Natural killer cell (primary cell): ENCODE measurements at places on chromosomes 2 and 18. TPM values are rescaled to one million over a fixed set of nuclear protein-coding genes. Genes with fewer than 3 reads are reported as not detected.

Gene CPO
- total RNA-seq: not detected

Gene GKN2
- not detected for total RNA-seq

Gene CRYGD
- total RNA-seq: not detected

Gene ERBB4
- total RNA-seq: 0.08 TPM

- no peak for DNase-seq
Observed at GRCh38 chr2:15941481-15941850, 1.1 kb downstream of the MYCN start.

- DNase-seq: no peak
Observed at GRCh38 chr2:112846031-112846430, 9.5 kb upstream of the IL1B start.

Gene STPG4
- total RNA-seq: 0.21 TPM

- DNase-seq: no peak
Observed at GRCh38 chr2:138269765-138270164, 231.8 kb upstream of the SPOPL start.

Gene RTP5
- total RNA-seq: 0.47 TPM

- DNase-seq: no peak
Observed at GRCh38 chr2:166179201-166179600, 51.4 kb upstream of the SCN1A start.

DNA sequence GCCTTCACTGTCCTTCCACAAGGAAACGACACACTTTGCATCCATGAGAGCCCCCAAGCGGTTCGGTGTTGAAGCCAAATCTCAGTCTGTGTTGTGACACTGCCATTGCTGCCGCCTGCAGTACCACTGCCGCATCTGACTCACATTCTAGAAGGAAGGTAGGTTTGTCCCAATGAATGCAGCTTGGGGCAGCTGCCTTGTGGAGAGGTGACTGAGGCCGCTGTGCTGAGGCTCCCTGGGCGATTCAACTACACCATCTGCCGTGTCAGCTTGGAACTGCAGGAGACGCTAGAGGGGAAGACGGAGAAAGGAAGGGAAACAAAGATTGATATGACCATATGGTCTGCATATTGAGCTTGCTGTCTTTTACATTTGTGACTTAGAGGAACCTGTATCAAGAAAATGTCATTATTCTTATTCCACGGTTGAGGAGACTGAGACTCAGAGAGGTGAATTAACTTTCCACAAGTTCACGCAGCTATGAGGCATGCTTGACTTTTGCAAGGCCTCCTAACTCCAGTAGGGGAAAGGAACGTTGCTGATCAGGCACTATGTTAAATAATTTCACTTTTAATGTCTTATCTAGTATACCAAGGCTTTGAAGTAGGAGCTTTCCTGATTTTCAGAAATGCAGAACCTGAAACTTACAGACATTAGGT, 43.5 kb upstream of the LMAN1 start:
- DNase-seq: peak; percentile 32

DNA sequence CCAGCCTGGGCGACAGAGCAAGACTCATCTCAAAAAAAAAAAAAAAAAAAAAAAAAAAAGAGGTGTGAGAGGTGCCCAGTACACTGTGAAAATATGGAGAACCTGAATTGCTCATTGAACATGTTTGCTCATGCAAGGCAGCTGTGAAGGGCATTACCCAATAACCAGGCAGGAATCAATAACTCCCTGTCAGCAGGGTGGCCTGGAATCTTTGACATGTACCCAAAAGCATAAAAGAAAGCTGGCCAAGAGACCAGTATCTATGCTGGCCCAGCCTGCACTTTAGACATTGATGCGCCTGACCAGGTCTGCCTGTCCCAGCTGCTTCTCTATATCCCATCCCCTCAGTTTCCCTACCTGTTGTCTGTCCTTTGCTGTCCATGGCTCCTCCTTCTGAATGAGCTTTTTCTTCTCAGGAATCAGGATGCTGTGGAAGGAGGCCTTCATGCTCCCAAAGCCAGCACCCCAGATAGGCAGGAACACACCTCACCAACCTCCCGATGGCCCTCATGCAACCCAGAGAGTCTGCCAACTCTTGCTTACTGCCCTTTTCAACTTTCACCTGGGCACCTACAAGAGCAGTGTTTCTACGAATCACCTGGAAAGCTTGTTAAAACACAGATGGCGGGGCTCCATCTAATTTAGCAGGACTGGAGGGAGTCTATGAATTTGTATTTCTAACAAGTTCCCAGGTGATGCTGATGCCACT, 83.4 kb upstream of the PPP1CB start:
- no peak for DNase-seq

Gene CRACDL
- total RNA-seq: 0.09 TPM

Gene B3GNT7
- 113 TPM for total RNA-seq

DNA sequence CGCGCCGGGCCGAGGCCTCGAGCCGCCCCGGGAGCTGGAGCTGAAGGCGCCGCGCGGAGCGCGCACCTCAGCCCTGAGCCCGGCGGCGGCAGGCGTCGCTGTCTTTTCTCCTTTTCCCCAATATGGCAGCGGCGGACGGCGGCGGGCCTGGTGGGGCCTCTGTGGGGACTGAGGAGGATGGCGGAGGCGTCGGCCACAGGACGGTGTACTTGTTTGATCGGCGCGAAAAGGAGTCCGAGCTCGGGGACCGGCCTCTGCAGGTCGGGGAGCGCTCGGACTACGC, 369 bp downstream of the SMCHD1 start:
- no peak for DNase-seq

GRCh38 chr2:168416555-168416954, 39.5 kb upstream of the CERS6 start:
- no peak for DNase-seq

DNA sequence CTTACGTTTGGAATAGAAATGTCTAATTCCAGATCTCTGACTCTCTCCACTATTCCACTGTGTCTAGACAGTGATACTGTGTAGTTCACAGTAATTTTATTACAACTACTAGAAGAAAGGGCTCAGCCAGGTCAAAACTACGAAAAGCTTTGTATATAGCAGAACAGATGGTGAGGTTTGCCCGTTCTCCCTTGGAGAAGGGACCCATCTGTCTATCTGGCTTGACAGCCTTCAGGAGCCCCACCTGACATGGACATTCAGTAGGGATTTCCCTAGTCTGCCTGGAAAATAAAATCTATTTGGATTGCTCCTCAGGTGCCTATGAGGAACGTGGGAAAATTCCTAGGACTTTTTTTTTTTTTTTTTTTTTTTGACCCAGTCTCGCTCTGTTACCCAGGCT, 435.4 kb downstream of the NRXN1 start:
- no peak for DNase-seq

DNA sequence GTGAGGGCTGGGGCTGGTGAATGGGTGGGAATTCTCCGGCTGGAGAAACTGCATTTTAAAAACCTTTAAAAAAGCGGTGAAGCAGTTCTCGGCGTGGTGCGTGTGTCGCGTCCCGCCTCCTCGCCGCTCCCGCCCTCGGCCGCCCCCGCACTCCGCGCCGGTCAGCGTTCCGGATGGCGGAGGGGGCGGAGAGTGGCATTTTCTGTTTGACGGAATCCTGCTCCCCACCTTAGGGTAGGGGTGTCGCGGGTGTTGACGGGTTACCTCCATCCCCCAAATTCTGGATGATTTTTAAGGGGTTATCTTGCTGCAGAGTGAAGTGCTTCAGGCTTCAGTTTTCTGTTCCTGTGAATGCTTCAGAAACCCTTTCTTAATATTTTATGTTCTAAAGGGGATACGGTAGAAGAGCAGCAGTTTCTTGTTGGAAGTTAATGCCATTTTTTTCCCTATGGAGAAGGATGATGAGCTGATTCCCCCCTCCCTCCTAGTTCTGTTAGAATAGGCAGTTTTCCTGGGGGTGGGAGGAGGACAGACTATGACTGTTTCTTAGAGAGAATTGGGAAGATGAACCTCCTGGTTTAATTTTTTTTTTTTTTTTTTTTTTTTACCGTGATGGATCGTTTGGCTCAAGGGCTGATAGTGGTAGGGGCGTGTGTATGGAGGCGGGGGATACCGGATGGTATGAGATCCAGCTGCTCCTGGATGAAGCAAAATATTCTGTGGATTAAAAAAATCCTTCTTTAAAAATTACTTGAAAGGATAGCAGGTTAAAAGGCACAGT, 756 bp downstream of the ABI2 start:
- DNase-seq: peak; percentile 50

DNA sequence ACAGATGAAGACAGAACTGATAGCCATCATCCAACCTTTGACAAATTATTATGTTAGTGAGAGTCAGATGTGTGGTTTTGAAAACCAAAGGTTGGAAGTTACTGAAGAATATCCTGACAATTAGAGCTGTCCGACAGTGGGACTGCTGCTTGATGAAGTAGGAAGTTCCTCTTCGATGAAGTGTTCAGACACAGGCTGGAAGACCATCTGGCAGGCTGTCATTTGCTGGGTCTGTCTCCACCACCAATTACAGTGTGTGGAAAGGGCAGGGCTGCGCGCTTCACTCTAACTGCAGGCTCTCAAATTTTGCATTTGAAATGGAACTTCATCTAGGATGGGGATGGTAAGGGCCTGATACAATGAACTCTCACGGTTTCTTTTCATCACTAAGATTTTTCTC, 313.8 kb downstream of the PIK3C3 start:
- no peak for DNase-seq

Gene KCNE4
- not detected for total RNA-seq

Gene MRO
- total RNA-seq: not detected

Gene PAPOLG
- 19.6 TPM for total RNA-seq

Gene PAX8
- total RNA-seq: 0.65 TPM

DNA sequence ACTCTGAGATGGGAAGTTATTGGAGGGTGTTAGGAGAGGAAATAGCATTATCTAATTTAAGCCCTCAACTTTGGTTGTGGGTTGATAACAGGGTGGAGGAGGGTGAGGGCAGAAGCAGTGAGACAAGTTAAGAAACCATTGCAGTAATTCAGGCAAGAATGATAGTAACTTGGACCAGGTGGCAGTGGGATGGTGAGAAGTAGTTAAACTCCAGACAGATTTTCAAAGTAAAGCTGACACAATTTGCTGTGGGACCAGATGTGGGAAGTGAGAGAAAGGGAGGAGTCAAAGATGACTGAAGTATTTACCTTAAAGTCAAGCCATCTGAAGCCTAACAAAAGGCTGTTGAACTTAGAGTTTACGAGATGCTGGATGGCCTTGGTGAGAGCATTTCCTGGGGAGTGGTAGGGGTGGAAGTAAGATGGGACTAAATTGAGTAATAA, 163.2 kb upstream of the KLF7 start:
- DNase-seq: no peak

Gene ANKRD44
- 376 TPM for total RNA-seq

DNA sequence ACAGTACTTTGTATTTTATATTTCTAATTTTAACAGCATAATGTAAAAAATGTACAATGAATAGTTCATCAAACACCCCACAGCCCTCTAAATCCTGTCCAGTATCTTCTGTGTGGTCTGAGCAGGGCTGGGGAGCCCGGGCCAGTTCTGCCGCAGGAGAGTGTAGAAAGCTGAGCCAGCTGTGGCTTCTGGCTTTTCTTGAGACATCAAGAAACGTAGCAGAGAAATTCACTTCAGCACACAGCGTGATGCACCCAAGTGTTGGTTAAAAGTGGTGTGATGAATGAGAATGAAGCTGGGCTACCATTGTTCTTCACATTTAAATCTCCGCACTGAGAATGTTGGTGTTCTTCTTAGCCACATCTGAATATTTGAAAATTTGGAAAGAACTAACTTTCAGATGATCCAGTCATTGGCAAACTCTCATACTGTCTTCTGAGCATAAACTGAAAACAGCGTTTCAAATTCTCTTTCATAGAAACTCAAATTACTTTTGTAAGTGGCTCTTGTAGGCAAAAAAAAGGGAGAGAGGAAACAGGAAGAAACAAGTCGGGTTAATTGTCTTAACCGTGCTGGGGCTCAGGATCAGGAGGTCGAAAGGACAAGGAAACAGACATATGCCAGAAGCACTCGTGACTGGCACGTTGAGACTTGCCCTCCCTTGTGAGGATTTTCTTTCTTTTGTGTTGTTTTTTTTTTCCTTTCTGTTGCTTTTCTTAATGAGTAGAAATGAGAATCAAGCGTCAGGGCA, 23.4 kb upstream of the TMEM87B start:
- DNase-seq: no peak

DNA sequence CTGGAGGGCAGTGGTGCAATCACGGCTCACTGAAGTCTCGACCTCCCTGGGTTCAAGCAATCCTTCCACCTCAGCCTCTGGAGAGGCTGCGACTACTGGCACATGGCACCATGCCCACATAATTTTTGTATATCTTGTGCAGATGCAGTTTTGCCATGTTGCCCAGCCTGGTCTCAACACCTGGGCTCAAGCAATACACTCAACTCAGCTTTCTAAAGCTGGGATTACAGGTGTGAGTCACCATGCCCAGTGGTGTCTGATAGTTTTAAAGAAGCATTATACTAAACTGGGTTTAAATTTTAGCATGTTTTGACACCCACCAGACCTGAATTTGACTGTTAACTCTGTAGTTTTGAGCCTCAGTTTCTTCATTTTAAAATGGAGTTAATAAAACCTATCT, 109.4 kb upstream of the SLC38A11 start:
- DNase-seq: no peak

Gene TUBA4B
- total RNA-seq: not detected

DNA sequence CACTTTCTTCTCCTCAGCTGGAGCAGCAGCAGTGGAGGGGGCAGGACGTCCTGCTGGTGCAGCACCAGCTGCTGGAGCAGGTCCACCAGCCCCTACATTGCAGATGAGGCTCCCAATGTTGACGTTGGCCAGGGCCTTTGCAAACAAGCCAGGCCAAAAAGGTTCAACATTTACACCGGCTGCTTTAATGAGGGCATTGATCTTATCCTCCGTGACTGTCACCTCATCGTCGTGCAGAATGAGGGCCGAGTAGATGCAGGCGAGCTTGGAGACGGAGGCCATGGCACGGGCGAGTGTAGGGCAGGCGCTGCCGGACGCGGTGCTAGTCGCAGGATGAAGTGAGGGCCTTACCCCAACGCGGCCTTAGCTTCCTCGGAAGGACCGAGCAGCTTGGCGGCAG, 12.5 kb downstream of the HOXD1 start:
- DNase-seq: no peak

Gene FAM237A
- not detected for total RNA-seq

DNA sequence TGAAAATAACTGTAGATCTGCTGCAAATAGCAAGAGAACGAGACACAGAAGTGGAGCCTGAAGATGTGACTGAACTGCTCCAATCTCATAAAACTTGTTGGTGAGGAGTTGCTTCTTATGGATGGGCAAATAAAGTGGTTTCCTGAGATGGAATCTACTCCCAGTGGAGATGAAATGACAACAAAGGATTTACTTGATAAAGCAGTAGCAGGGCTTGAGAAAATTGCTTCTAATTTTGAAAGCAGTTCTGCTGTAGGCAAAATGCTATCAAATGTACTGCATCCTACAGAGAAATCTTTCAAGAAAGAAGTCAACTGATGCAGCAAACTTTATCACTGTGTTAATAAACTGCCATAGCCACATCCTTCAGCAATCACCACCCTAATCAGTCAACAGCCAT, 44.0 kb downstream of the RPRD1A start:
- no peak for DNase-seq
